ENCODE measurements at places on chromosomes 7 and 10.

DNA sequence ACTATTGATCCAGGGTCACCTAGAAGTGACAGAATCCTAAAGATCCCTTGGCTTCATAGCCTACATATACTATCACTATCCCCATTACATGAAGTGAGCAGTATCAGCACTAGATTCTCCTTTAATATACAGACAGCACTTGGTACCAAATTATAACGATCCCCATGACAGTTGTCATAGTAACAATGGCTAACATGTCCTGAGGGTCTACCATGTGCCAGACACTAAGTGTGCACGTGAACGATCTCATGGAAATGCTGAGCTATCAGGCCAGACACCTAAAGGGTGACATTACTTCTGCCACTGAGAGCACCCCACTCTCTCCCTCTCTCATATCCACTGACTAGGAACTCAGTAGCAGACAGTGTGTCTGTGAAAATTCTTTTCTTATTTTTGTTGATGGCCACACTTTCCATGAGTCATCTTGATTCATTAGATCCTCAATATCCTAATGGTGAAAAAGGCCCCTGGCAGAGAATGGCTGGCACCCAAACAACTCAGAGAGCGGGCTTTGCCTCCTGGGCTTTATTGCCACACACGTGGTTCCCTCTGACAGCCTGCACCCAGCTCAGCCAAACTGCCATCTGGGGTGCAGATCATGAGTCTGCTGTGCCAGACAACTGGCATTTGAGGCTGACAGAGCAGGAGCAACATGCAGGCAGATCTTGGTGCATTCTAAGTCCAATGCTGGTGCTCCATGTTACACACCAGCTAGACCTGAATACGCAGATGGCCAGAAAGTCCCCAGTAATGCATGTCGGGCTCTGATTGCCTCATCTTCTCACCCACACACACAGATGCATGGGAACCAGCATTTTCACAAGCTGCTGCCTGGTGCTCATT lies 176.3 kb downstream of the DGKI start:
- peak; percentile 64 for DNase-seq

DNA sequence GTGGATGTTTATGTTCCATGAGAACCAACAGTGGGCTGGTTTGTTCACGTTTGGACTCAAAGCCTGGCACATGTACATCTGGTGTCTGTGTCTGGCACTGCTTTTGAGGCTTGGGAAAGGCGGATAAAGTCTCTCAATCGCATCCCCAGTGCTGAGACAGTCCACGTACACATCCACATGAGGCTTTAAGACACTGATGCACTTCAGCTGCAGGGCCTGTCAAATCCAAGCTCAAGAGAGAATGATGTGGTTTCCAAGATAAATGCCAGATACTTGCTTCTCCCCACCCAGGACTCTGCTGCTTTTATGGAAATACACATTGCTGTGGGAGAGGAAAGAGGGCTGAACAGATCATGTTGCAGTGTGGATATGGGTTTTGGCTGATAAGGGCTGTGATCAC lies 178.4 kb downstream of the ADARB2 start:
- no peak for DNase-seq

GRCh38 chr10:109866168-109866994 lies 56.9 kb downstream of the XPNPEP1 start:
- peak; percentile 22 for DNase-seq

DNA sequence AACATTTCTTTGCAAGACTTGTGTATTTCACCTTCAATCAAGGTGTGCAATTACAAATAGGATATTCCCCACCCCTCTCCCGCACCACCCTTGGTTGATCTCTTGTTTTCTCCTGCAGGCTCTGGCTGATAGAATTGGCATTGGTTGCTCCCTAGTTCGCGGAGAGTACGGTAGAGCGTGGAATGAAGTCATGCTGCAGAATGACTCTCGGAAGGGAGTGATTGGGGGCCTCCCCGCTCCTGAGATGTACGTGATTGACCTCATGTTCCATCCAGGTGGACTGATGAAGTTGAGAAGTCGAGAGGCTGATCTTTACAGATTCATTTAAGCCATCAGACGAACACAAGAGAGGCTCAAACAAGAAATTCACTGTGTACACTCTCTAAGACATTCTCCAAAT lies 58.2 kb upstream of the MSRB2 start:
- DNase-seq: no peak

DNA sequence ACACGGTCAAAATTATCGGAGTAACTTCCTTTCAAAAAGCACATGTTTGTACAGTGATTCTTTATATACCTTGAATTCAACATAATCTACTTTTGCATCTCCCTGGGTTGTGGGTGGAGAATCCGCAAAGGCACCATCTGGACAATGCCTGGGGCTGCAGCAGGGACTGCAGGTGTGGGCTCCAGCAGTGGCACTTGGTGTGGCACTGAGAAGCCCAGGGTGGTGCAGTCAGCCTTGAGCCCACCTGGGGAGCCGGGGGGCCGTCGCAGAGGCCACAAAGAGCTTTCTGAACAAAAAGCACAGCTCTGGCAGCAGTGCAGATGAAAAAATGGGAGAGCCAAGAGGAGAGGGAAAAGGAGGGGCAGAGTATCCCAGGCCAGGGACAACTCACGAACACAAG lies 22.2 kb downstream of the PARD3 start:
- DNase-seq: no peak

- DNase-seq: no peak
Measured at GRCh38 chr7:44441079-44441478, 49.4 kb downstream of the NUDCD3 start.

GRCh38 chr10:14311206-14311957 lies 19.3 kb downstream of the FRMD4A start:
- no peak for DNase-seq

Data from HCEC 1CT (cell line).